Neural progenitor cell (in vitro differentiated cells): ENCODE measurements at places on chromosomes 1 and 21.

DNA sequence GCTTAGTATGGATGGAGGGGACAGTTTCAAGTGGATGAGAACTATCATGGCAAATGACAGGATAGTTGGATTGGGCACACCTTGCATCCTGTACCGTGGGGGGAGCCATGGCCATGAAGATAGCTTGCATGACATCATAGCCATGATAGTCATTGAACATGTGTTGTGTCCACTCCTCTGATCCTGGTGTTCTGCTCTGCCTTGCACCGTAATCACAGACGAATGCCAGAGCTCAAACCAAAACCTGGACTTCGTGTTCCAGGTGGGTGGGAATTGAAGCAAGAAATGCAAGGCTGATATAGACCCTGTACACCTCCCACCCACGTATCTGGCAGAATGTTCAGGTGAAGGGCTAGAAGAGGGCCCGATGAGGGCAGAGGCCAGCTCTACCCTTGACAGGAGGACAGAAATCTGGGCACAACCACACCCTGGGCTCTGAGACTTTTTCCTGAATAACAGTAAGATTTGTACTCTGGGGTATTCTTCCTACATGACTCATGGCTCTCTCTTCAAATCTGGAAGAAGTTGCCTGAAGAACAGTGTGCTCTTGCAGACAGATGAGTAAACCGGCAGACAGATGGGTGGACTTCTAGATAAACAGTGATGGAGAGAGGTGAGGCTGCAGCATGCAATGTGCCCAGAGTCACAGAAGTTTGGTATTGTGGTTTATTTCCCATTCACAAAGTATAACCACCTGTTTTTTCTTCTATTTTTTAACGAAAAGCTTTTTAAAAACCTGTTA is 45.0 kb downstream of the KCNJ6 start:
- DNase-seq, result no peak

DNA sequence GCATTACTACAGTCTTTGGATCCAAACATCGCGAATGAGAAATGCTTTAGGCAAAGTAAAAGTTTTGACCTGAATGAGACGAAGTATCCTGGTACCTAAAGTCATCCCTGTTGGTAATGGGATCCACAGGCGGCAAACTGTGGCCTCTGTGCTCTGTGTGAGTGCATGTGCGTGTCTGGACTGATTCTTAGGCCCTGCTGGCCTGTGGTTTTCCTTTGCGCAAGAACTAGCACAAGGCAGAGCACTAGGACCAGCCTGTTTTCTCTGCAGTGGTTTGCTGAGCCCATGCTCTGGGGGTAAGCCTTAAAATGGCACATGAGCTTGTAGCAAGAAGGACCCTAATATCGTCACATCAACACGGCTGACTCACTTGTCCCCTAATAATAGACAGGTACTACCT is 251.2 kb downstream of the DSCAM start:
- no peak for DNase-seq

DNA sequence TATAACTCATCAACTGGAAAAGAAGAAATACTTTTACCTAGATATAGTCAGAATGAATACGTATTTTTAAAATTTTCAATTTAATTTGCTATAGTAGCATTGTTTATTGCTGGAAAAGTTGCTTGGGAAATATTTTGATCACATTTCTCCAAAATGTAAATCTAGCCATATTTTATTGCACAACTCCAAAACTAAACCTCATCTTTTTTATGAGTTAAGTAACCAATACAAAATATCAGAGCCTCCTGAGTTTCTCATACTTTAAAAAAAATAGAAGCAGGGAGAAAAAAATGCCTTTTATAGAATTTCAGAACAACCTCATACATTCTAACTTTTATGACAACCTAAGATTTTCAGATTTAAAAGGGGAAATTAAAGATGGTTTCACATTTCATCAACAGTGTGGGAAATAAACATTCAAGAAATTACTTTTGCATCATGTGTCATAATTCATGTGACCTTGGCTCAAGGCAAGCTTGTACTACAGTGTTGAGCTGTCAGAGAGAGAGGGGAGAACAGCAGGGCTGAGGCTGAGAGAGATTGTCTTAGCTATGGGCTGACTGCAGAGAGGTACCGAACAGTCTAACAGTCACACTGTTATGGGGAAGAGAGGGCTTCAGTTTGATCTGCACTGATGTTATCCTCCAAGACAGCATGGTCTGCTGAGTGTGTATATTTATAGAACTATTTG is 519.0 kb downstream of the LTN1 start:
- no peak for DNase-seq

DNA sequence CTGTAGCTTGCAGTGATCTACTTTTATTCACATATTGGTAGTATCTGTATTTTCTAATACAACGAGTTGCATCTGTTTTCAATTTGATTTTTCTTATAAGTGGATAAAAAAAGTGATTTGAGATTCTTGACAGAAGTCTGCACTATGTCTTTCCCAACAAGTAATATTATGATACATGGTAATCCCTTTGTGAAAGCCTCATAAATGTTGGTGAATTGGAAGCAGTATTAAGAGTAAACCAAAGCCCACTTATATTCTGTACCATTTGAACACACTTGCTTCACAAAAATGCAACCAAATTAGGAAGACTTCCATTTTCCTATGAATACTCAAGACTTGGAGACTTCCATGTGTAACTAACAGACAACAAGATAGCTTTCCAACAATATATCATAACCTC is 172.0 kb downstream of the HMCN1 start:
- no peak for DNase-seq

- no peak for DNase-seq
These were observed 3.9 kb upstream of the IFFO2 start for GRCh38 chr1:18960409-18960808.

DNA sequence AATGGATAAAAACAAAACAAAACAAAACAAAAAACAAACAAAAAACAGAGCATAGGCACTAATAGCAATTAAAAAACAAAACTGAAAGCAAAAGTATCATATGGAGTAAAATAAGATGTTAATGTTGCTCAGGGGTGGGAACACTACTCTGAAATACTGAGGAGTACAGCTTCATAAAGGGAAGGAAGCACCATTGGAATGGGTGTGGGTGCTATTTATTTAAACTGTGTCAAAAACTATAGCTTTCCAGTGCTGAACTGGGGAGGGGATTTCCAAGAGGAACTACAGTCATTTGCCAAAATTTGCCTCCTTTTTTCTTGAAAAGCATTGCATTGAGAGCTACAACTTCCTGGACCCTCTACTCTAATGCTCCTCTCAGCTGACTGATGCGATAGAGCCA is 40.0 kb downstream of the SPTA1 start:
- no peak for DNase-seq

- no peak for DNase-seq
These were observed 45.8 kb downstream of the PTPRF start for GRCh38 chr1:43576521-43576920.

GRCh38 chr1:8077120-8077573 is 51.0 kb upstream of the ERRFI1 start:
- peak; percentile 10 for DNase-seq
